ENCODE measurements at places on chromosomes 11 and 22.

DNA sequence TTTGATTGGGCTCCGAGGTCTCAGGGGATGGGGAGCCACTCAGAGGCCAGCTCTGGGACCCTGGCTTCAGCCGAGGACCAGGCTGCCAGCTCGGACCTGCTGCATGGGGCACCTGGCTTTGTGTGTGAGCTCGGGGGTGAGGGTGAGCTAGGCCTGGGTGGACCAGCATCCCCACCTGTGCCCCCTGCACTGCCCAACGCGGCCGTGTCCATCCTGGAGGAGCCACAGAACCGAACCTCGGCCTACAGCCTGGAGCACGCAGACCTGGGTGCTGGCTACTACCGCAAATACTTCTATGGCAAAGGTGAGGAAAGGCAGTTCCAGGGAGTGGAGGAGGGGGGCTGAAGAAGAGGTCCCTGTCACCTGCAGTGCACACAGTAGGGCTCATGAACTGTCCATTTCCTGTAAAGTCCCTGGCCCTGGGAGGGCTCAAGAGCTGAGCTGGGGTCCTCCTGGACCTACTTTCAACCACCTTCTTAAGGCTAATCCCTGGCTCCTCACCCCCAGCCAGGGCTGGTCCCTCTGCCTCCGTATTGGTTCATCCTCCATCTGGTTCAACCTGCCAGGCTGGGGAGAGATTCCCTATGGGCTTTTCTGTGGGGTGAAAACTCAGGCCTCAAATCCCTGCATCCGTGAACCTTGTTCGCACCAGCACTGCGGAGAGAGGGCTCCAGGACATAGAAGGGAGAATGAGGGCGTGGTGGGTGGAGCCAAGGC, 3.6 kb downstream of the SIPA1 start:
- DNase-seq, result no peak

- DNase-seq, result no peak
Observed at GRCh38 chr22:24284747-24285203, 14.1 kb downstream of the SPECC1L start.

DNA sequence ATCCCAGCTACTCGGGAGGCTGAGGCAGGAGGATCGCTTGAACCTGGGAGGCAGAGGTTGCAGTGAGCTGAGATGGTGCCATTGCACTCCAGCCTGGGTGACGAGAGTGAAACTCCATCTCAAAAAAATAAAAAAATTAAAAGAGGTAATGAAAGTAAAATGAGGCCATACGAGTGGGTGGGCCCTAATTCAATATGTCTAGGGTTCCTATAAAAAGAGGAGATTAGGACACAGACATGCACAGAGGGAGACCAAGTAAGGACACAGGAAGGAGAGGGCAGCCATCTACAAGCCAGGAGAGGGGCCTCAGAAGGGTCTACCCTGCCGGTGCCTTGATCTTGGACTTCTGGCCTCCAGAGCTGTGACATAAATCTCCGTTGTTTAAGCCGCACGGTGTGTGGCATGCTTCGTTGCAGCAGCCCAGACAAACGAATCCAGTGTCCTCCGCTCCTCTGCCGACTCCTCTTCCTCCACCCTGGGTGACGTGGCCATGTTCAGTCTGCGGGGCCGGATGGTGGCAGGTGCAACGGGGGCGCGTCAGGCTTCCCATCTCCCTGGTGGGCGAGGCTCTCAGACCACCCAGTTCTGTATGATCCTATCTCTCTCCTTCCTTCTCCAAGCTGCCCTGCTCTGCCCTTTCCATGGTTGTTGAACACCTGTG, 51.6 kb upstream of the PARVG start:
- DNase-seq, result no peak

- DNase-seq, result no peak
Observed at GRCh38 chr22:20433686-20434241, 3.9 kb downstream of the SCARF2 start.

- DNase-seq, result no peak
Observed at GRCh38 chr11:14309425-14310192, 49.4 kb downstream of the RRAS2 start.

DNA sequence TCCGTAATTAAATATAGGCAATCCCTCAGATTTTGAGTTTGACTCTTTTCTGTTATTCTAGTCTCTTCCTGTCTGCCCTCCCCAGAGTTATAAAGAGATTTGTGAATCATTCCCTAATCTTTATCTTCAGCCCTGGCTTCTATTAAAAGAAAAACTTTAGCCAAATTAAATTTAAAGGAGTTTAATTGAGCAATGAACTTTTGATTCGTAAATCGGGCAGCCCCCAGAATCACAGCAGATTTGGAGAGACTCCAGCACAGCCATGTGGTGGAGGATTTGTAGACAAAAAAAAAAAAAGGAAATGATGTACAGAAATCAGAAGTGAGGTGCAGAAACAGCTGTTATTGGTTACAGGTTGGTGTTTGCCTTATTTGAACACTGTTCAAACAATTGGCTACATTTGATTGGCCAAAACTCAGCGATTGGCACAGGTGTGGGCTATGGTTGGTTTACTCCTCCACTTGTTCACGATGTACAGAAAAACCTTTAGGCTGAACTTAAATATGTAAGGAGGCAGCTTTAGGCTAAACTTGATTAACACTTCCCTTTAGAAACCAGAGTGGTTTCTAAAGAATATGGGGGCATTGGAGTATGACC, 2.3 kb upstream of the ALKBH8 start:
- no peak for DNase-seq

GRCh38 chr11:62393061-62393611, 25.7 kb upstream of the SCGB1A1 start:
- DNase-seq, result no peak

GRCh38 chr22:49793296-49793695, 34.4 kb downstream of the BRD1 start:
- no peak for DNase-seq

DNA sequence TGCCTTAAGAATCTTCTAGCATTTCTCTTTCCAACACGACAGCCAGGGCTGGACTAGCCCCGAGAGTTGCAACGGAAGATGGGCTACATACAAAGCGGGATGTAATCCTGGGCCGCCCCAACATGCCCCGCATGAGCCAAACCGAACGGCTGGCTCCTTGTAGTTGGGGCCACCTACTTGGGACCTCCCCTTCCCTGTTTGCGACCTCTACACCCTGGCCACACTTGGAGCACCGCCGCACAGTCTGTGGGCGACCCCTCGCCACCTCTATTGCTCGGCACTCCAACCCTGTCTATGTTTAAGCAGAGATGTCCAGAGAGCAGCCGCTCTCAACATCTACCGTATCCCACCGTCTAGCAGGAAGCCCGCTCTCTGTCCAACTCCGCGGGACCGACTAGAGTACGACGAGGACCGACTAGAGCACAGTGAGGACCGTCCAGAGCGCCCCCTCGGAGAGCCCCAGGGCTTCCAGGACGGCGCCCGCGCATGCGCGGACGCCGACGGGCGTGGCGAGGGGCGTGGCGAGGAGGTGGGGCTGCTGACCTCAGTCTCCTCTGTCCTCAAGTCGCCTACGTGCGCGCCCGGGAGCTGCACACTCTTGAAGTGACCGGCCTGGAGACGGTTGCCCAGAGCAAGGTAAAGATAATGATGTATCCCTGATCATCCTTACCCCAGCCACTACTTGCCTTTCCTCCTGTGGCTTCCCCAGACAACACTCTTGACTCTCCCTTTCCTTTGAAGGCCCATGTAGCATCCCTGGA, 32.3 kb downstream of the NEAT1 start:
- no peak for DNase-seq

- no peak for DNase-seq
Observed at GRCh38 chr22:20131859-20132685, 468 bp downstream of the ZDHHC8 start.

GRCh38 chr11:111729831-111730311, 36.3 kb downstream of the PPP2R1B start:
- DNase-seq, result no peak

DNA sequence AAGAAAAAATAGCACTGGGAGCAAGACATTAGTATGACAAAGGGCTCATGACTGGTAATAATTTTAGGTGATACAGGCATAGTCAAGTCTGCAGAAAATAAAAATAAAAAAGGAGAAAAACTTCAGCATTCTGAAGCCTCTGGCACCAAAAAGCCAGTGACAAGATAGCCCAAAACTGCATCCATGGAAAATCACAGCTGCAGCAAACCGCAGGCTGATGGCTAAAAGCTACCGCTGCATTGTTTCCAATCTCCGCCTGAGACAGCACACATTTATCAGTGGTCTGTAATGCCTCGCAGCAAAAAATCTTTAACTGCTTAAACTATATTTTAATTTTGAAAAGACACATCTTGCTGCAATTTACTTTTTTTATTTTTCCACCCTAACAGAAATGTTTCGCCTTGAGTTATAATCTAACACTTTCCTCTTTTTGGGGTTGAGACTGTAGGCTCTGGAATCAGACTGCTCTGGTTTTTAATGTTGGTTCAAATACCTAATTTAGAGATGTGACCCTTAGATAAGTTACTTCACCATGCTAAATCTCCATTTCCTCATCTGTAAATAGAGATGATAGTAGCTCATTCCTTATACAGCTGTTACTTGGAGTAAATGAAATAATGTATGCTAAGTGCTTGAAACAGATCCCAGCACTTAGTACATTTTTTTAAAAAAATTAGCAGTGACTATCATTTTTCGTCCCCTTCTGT, 42.0 kb upstream of the FIBIN start:
- no peak for DNase-seq

DNA sequence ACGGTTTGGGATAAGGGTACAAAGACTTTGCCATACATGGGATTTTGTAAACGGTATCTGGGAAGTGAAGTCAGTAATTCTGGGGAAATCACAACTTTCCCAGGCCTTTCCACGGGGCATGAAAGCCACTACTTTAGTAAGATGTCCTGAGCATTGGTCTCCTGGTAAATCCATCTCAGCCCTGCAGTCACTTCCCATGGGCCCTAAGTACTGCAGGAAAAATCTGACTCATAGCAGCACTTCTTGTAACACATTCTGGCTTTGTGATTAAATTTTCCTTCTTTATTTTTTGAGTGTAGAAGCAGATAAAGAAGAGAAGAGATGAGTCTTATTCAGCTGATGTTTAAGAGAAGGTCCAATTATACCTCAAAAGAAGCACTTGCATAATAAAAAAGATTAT, 67.6 kb downstream of the BLID start:
- DNase-seq, result no peak

DNA sequence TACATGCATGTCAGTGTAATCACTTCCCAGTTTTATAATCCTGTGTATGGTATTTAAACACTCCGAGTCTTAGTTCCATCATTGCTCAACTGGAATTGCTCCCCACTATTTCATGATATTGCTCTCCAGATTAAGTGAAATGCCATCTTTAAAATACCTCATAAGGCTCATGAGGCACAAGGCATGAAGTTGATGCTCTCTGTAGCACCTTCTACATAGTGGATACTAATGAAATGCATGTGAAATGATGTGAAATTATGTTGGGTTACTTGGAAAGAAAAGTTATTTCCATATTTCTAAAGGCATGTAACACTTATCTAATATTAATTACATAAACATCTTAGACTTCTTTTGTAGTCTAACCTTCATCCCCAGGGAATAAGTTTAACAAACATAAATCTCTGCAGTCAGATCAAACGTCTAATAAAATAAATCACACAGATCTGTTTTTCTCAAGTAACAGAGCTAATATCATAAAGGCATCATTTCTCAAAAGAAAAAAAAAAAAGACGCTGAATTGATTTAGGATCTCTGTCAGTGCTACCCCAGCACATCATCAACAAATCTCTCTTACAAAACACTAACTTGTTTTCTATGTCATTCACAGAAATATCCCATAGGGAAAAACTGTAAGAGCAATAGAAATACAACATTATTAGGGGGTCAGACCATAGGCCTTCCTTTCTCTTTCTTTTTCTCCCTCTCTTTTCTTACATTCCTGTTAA, 736.0 kb upstream of the LRRC4C start:
- no peak for DNase-seq

GRCh38 chr11:57842873-57843272, 81.3 kb downstream of the CTNND1 start:
- no peak for DNase-seq

DNA sequence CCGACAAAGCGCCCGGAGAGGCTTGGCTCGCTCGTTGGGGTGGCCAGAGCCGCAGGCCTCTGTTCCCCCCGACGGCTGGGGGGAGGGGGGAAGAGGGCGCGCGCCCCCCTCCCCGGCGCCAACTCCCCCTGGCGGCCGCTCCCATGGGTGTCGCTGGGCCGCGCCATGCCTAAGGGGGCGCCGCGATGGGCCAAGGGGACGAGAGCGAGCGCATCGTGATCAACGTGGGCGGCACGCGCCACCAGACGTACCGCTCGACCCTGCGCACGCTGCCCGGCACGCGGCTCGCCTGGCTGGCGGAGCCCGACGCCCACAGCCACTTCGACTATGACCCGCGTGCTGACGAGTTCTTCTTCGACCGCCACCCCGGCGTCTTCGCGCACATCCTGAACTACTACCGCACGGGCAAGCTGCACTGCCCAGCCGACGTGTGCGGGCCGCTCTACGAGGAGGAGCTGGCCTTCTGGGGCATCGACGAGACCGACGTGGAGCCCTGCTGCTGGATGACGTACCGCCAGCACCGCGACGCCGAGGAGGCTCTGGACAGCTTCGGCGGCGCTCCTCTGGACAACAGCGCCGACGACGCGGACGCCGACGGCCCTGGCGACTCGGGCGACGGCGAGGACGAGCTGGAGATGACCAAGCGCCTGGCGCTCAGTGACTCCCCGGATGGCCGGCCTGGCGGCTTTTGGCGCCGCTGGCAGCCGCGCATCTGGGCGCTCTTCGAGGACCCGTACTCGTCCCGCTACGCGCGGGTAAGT, 1.4 kb downstream of the KCNC1 start:
- DNase-seq, result no peak

DNA sequence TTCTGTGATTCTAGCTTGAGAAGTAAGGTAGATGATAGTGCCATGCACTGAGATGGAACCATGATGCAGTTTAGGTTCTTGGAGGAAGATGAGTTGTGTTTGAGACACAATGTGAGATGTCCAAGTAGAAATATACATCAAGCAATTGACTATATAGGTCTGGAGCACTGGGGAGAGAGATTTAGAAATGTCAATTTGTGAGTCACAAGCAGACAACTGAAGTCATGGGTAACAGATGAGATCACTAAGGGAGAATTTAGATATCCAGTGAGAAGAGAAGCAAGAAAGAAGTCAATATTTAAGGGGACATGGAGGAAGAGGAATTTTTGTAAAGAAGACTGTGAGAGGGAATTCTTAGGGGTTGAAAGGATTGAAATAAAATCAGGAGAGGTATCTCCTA, 65.1 kb upstream of the RRAS2 start:
- no peak for DNase-seq

GRCh38 chr11:108824545-108824944, 159.7 kb downstream of the DDX10 start:
- DNase-seq, result no peak

GRCh38 chr22:33083212-33083611, 25.0 kb upstream of the SYN3 start:
- DNase-seq, result no peak

GRCh38 chr11:109956124-109956793, 136.9 kb upstream of the ZC3H12C start:
- DNase-seq, result no peak

DNA sequence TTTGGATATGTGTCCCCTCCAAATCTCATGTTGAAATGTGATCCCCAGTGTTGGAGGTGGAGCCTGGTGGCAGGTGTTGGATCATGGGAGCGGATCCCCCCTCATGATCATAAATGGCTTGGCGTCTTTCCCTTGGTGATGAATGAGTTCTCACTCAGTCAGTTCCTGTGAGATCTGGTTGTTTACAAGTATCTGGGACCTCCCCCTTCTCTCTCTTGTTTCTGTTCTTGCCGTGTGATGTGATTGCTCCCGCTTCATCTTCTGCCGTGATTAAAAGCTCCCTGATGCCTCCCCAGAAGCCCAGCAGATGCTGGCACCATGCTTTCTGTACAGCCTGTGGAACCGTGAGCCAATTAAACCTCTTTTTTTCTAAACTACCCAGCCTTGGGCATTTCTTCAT, 102.2 kb downstream of the SEZ6L start:
- no peak for DNase-seq
